HT-29 (cell line): ENCODE measurements at places on chromosomes 11 and 22.
A peak's percentile ranks its signal among the peaks of the same experiment; 100 is the strongest.

- no peak for DNase-seq
Measured at GRCh38 chr11:112082729-112083128, 3.8 kb downstream of the TIMM8B start.

- no peak for DNase-seq
Measured at GRCh38 chr22:49929994-49930575, 11.7 kb downstream of the CRELD2 start.

- peak; percentile 45 for DNase-seq
Measured at GRCh38 chr11:63369165-63369970, at the start of gene SLC22A9. SLC22A9 (plus strand) TSS chr11:63369785; CDS start chr11:63370057, 272 bp downstream.

DNA sequence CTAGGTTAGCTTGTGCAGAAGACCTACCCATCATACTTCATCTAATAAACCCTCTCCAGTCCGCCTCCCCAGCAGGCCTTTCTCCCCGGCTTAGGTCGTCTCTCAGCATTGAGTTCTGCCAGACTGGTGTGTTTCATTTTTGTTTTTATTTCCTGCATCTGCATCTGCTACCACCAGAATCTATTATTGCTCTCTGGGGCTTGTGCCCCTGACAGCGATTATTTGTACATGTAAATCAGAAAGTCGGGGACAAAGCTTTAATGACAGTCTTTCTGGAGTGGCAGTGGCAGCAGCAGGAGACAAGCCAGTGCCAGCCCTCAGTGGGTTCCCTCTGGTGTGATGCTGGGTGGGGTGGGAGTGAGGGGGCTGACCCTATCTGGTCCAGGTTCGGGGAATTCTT, 127.5 kb downstream of the PKNOX2 start:
- no peak for DNase-seq

- DNase-seq: no peak
Measured at GRCh38 chr22:43297270-43298061, 45.7 kb downstream of the SCUBE1 start.

DNA sequence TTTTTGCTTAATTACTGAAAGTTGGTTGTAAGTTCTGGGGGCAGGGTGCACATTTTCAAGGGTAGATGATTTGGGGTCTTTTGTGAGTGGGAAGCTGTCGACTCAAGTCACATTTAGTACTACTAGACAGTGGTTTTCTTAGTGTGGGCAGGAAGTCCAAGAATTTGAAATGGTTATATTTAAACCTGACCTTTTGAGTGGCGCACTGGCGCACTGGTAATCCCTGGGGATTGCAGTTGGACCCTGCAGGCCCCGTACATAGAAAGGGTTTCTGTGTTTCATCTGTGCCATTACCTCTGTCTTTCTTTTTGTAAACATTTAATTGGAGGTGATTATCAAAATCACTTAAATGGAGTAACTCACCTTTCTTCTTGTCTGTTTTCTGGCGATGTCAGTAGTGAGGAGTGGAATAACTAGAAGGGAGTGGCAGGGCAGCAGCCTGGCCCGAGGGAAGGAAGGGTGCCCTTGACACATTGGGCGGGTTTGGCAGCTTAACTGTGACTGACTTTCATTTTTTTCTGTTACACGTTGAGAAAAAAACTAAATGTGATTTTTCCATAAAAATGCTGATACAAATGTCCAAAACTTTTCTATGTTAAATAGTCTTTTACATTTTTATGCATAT, 101.8 kb upstream of the GAL start:
- DNase-seq: no peak

DNA sequence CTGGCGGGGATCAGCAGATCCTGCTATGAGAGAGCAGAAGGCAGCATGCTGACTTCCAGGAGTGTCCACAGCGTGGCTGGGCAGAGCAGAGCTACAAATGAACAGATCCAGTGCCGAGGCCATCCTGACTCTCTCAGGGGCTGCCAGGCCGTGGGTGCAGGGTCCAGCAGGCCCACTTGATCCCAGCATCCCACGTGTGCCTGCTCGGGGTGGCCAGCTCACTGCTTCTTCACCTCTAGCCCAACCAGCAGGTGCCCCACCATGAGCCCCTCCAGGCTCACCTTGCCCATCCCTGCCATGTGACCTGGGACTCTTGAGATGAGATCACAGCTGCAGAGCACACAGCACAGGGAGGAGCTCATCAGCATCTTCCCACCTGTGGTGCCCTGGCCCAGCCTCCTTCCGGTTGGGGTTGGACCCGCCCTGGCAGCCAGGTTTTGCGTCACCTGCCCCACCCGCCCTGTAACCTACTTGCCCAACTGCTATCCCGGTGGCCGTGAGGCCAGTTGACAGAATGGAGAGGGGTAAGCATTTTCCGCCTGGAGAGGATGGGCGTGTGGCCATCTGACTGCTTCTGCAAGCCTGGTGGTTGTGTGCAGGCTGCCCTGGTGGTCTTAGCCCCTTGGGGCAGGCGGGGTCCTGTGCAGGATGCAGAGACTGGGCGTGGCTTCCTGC, 11.0 kb downstream of the TANGO2 start:
- peak; percentile 95 for DNase-seq

DNA sequence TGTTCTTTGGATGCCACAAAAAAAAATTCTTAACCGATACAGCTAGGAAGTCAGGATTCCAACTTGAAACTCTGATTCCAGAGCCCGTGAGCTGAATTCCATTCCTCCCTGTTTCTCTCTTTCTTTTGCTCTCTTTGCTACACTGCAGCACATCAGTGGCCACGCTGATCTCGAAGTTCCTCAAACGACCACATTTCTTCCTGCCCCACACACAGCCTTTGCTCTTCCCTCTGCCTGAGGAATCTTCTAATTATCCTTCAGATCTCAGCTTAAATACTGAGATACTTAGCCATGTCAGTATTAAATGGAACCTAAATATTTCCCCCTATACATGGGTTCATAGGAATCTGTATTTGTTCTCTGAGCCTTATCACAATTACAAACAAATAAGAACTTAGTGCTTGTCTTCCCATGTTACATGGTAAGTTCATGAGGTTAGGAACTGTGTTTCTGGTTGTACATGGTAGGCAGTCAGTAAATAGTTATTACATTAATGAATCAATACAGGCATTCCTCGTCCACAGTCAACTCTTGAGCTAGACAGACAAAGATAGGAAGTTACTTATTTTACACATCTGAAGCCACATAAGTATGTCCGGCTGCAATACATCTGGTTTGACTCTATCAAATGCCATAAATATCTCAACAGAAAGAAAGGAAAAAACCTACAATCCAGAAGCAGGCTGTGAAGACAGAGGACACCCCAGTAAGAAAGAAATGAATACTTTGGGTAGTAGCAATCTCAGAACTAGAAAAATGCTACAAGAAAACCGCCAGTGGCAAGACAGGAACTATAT, 86.6 kb downstream of the MAML2 start:
- DNase-seq: no peak

DNA sequence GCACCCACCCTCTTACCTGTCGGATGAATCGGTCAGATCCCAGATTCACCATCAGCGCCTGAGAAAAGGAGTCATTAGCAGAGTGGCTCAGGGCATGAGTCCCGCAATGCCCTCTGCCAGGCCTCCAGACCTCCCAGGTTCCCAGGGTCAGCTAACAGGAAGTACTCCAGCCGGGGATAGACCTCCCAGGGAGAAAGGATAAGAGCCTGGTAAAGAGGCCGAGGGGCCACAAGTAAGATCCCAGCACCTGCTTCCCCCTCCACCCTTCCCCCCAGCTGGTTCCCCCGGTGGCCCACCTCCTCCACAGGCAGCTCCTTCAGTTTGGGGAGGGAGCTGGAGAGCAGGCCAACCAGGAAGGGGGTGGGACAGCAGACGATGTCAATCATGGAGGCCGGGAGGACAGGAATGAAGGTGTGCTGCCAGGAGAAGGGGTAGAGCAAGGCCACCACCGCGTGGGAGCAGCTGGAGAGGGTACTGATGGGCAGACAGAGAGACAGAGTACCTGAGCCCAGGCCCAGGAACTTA, 16.4 kb downstream of the RPL27A start:
- peak; percentile 20 for DNase-seq

DNA sequence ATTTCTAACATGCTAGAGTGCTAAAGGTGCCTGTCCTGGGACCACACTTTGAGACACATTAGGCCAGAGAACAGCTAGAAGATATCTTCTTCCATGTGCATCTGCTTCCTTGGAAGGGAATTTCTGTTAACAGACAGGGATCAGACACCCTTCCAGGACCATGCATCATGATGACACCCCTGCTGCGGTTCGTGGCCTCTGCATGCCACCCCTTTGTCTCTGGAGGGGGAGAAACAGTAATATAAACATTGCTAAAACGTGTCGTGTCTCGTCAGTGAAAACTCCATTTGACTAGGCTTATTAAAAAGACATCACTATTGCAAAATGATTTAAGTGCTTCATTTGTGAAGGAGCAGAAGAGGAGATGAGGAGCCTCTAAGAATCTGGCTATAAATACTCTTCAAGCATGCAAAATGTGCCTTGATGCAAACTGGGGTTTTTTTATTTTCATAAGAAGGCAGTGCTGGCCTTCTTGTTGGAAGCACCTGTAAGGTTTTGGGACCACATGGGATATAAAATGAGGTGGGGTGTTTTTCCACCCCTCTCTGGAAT, 141.6 kb downstream of the MYO18B start:
- no peak for DNase-seq

DNA sequence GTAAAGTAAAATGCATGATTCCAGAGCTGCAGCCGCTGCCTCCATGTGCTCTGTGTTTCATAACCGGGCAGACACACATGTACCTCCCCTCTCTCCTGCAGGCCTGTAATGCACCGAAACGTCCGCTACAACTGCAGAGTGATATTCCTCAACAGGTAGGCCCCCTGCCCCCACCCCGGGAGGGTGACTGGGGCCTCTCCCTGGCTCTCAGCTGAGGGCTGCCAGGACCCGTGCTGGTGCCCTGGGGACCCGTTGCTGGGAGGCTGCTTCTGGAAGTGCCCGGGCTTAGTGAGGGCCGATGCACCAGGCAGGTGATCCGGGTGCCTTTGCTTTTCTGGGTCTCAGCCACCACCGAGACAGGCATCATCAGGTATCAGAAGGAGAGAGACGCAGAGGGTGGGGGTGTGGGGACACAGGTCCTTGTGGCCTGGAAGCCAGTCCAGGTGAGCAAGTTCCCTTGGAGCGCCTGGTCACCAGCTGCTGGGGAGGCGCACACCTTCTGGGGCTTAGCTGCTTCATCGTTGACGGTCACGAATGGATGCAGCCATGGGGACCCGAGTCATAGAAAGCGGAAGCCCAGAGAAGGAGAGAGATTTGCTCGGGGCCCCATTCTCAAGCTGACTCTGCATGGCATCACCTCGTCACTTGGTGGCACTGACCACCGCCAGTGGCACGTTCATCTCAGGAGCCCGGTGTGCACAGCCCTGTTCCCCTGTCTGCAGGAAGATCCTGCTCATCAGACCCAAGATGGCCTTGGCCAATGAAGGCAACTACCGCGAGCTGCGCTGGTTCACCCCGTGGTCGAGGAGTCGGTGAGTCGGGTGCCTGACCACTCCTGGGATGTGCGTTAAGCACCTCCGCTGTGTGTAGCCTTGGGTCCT, 10.6 kb downstream of the NADSYN1 start:
- no peak for DNase-seq

- DNase-seq: peak; percentile 28
Measured at GRCh38 chr11:17541330-17541885, 2.8 kb downstream of the USH1C start.

- DNase-seq: peak; percentile 12
Measured at GRCh38 chr11:78397398-78397797, 20.2 kb downstream of the GAB2 start.

DNA sequence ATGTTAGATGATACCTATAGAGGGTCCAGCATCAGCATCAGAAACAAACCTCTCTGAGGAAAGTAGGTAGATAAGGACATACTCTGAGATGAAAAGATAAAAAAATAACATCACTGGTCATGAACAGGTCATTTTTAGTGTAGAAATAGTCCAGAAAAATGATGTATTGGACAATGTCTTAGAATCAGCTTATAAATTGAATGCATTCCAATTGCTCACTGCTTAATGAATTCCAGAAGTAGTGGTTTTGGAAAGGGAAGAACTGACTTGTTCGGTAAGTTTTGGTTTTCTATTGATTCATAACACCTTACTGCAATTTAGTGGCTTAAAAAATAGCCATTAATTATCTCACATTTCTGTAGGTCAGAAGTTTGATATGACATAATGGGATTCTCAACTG, 929.5 kb upstream of the CCDC90B start:
- no peak for DNase-seq

DNA sequence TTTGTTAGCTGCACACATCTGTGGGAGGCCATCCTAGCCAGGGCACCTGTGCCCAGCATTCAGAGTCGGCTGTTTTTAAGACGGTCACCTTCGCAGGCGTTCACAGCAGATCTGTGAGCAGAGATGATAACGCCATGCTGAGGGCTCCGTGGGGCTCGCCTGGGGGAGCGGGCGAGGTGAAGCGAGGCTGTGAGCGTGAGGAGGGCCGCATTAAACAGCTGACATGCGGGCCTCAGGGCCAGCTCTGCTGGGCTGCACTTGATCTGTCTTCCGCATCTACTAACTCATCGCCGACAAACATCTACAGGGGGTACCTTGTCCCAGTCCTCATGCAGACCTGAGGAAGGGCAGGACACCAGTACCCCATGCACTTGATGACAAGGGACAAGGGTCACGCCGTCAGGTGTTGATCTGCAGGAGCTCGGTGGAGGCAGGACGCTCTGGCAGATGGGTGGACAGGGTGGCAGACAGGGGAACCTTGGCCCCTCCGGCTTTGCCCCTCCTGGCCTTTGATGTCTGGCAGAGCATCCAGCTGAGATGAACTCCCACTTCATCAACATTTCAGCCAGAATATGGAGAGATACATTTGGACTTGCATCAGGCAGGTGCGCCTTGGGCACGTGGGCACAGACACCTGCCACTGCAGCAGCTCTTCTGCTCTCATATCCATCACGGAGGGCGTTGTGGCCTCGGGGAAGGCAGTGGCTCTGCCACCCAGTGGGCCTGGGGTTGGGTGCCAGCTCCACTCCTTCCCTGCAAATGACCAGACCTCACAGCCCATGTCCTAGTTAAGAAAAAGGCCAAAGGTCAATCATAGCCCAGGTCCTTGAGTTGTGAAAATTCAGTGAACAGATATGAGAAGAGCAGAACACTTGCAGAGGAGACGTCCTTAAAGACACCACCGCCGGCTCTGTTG, 822.9 kb downstream of the BRD1 start:
- no peak for DNase-seq

DNA sequence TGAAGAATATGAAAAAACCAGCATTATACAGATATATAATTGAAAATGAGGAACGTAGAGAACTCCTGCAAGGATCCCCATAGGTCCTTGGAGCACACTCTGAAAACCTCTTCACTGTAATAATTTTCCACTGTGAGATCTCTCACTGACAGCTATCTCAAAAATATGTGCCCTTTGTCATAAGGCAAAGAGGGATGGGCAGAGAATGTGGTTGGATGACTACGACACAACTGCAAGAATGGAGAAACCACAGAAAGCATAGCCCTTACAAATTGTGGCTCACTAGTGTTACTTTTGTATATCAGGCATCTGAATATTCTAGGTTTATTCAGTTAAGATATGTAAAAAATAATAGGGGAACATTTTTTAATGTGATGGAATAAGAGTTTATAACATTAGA, 7.9 kb upstream of the CTSC start:
- DNase-seq: no peak
